ENCODE measurements at places on chromosomes 12 and 14.

DNA sequence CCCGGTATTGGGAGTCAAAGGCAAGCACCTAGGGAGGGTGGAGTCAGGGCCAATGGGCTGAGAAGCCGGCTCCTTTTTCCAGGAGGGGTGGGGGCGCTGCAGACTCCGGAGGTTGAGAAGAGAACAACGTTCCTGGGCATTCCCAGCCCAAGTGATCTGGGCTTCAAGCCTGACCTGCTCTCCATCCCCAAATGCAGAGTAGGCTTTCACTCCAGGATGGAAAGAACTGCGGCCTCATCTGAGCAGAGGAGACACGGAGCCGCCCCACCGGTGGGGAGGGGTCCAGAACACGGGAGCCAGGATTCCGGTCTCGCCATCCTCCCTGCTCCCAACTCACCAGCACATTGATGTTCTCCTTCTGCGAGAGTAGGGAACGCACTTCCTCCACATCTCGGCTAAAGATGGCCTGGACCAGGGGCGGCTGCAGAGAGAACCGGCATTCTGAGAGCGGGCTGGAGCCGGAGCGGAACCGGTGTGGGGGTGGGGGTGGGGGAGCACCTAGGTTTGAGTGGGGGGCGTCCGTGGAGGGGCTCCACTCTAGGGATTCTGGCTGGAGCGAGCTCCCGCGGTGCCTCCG is 605 bp downstream of the ANKRD52 start:
- DNase-seq: no peak

GRCh38 chr12:2753536-2753935 is 41.2 kb upstream of the FKBP4 start:
- DNase-seq: no peak

GRCh38 chr14:39229222-39229543 is 4.5 kb upstream of the MIA2 start:
- DNase-seq: peak; percentile 18

DNA sequence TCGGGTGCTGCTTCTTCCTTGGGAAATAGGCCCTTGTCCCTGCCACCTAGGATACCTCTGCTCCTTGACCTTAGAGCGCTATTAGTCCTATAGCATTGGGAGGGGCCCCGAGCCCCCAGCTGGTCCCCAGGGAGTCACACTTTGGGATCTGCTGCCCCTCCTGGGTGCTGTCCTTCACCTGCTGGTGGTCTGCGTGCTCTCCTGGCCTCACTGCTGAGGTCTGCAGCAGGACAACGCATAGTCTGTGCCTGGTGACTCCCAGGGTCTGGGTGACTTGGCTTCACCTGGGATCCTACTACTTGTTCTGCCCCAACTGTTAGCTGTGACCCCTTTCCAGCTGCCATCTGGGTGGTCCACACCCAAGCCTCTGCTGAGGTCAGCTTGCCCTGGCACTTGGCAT is 8.8 kb downstream of the TCL1B start:
- no peak for DNase-seq

Measured in effector memory CD4-positive, alpha-beta T cell (primary cell).